ENCODE measurements at places on chromosomes 6 and 20.

GRCh38 chr20:64030371-64031134 is 5.4 kb upstream of the C20orf204 start:
- no peak for DNase-seq

GRCh38 chr6:129598244-129599187 is 111.5 kb downstream of the ARHGAP18 start:
- no peak for DNase-seq

GRCh38 chr6:126040394-126040793 is 54.1 kb downstream of the TRMT11 start:
- no peak for DNase-seq

GRCh38 chr6:20687494-20687893 is 153.2 kb downstream of the CDKAL1 start:
- DNase-seq, result no peak

DNA sequence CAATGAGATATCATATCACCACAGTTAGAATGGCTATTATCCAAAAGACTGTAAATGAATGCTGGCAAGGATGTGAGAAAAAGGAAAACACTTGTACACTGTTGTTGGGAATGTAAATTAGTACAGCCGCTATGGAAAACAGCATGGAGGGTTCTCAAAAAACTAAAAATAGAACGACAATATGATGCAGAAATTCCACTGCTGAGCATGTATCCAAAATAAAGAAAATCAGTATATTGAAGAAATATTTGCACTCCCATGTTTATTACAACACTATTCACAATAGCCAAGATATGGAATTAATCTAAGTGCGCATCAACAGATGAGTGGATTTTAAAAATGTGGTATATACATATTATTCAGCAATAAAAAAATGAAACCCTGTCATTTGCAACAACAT is 898.9 kb upstream of the MAN1A1 start:
- DNase-seq, result no peak

GRCh38 chr20:36791862-36792261 is 18.3 kb upstream of the DSN1 start:
- no peak for DNase-seq

GRCh38 chr20:24118034-24118433 is 129.5 kb upstream of the GGTLC1 start:
- DNase-seq, result no peak

- no peak for DNase-seq
These were observed 2.6 kb downstream of the CTSZ start for GRCh38 chr20:59004493-59004762.

DNA sequence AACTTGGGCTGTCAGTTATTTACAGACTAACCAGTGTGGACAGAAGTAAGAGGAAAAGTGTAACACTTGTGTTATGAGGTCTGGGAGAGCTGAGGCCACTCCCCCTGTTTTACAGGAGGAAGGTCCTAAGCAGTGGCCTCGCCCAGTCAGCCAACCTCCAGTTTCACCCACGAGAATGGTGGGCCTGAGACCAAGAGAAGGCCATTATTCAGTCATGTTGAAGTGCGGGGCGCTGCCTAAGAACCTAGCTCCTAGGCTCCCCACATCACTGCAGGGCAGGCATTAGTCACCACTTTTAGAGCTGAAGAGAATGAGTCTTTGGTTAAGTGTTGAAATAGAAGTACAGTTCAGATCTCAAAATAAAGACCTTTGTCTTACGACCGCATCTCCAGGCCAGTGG is 27.9 kb downstream of the CDYL start:
- DNase-seq, result no peak

DNA sequence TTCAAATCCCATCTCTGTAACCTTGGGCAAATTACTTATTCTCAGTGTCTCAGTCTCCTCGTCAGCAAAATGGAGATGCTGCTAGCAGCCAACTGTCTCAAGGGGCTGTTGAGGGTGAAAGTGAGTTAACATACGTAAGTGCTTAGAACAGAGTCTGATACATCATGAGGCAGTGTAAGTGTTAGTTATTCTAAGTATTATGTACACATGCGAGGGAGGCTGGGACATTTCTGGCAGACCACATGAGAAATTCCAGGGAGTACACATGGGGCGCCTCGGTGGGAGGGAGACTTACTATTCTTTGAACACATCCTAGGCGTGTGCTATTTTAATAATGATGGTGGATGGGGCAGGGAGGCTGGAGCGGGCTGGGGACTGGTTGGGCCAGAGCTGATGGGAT is 99.1 kb downstream of the DLGAP4 start:
- DNase-seq, result no peak

DNA sequence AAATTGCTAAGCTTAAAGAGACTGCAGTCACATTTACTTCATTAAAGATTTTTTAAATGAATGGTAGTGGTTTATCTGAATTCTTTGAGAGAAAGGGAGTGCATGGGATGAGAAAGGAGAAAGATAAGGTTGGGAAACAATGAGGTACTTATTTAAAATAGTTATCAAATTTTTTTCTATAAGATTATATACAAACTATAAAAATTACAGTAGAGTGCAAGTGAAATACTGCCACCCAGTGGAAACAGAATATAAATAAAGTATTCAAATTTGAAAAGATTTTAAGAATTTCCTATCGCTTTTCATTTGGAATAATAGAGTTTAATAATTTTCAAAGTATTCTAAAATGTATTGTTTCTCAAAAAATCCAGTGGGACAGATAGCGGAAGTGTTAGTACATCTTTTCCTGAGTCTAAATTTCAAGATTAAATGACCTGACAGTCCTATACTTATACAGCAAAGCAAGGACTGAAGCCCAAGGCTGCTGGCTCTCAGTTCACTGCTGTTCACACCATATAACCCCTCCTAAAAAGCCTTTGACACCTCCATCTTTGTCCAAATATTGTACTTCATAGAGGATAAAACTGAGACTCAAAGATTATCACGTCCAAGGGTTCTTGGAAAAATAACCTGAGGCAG is 31.1 kb downstream of the EPM2A start:
- no peak for DNase-seq

- no peak for DNase-seq
These were observed 35.5 kb upstream of the FOXC1 start for GRCh38 chr6:1574083-1574761.

GRCh38 chr6:117548797-117549301 is 53.5 kb downstream of the GOPC start:
- no peak for DNase-seq

GRCh38 chr20:60013296-60014139 is 55.3 kb downstream of the CDH26 start:
- no peak for DNase-seq

DNA sequence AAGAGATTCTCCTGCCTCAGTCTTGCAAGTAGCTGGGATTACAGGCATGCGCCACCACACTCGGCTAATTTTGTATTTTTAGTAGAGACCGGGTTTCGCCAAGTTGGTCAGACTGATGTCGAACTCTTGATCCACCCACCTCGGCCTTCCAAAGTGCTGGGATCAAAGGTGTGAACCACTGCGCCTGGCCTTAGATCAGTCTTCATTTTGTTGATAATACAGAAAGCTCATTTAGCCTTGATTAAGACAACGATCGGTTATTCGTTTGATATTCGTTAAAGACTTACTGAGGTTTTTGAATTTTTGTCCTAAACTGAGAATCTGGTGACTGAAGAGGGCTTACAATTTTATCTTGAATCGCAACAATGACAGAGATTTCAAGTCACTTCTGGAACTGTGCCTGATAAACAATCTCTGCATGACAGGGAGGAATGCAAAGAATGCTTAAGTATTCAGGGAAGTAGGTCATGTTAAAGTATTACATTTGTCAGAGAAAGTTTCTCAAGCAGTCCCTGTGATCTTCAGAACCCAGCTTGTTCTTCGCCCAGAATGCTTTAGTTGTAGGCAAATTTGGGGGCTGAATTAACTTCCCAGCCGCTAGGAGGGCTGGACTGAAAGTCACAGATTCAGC is 14.8 kb downstream of the AKAP12 start:
- no peak for DNase-seq

- no peak for DNase-seq
These were observed 705.7 kb upstream of the SLC35B3 start for GRCh38 chr6:9140951-9141460.

DNA sequence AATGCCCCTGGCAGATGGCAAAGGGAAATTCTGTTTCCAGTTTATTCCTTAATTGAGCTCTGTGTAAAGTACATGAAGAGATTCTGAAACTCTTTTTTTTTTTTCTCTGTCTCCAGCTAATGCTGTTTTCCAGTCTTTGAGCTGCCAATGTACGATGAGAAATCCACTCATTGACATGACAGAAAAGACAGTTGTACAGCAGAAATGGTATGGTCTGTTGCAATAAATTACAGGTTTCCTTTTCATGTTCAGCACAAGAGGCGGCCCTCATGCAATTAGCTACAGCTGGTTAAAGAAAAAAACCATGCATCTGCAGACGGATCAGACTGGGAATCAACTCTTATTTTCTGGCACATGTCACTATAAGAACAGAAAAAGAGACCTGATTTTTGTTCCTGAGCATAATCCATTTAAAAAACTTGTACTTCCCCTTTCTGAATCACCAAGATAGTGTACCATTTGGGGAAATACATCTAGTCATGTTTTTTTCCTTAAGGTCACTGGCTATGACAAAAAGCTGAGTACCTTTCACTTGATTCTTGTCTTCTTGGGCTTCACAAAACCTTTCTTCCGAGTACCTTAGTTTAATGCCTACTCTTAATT is 289.8 kb upstream of the PREP start:
- DNase-seq, result no peak

DNA sequence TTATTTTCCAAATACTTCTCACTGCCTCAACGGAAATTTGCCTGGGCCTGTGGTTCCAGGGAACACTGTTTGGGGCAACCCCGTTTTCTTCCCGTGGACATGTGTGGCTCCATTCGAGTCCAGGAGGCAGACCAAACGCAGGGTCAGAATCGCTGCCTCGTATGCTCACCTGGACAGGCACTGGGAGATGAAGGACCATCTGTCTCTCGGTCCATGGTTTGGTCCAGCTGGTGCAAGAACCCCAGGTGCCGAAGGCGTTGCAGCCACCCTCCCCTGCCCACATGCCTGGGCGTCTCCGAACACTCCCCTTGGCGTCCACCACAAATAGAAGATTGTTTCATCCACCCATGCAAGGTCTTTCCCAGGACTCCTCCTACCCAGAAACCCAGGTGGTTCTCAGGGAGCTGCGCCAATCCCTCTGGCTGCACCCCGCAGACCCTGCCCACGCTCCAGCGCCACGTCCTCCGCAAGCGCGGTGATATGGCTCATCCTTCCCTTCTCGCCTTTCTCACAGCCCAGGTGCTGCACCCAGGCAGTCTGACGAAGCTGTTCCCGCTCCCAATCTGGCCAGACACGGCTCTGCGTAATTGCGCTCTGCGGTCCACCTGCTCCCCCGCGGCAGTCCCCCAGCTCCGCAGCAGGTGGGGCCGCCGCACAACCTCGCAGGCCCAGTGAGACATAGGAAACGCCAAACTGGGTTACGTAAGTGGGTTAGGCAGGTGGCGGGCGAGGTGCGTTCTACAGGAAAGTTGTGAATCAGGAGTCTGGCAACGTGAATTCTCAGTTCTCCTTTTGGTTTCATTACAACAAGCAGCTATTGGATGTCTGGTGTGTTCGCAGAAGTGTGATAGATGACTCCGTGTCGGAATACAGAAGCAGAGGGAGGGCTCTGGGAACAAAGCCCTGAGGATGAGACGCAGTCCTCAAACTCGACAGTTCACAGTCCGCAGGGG is 146.2 kb upstream of the ECI2 start:
- no peak for DNase-seq

DNA sequence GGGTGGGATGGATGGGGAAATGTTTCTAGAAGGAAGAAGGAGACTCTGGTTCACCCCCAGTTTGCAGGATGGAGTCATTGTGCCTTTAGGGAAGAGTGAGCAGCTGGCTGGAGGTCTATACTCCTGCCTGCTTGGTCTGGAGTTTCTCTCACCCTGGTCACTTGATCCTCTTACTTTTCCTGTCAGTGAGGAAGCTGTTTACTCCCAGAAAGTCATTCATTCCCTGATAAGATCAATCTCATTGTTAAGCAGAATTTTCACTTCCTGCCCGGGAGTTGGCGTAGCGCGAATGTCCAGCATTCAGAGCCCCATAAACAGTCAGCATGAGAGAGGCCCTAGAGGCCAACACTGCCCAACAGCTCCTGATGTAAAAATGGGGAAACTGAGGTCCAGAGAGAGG is 70.4 kb upstream of the SIRPA start:
- no peak for DNase-seq

DNA sequence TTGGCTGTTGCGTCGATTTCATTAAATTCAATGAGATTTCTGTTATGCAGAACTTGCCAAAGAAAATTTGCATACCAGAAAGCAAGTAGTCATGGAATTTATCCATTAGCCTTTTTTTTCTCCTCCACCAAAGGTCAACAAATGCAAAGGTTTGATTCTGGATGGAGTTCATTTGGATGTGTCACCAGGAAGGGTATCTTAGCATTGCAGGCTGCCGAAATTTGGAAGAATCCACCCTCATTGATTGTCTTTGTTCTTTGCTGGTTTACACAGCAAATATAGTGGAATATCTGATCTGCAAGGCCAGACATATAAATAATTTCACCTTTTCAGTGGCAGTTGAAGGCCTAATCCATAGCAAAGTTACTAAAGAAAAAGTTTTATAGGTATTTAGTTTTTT is 229.4 kb upstream of the SLC35B3 start:
- no peak for DNase-seq

- DNase-seq, result no peak
These were observed 107.3 kb downstream of the IRF4 start for GRCh38 chr6:498795-499231.

GRCh38 chr20:33995053-33995831 is 1.5 kb downstream of the RALY start:
- DNase-seq, result no peak

DNA sequence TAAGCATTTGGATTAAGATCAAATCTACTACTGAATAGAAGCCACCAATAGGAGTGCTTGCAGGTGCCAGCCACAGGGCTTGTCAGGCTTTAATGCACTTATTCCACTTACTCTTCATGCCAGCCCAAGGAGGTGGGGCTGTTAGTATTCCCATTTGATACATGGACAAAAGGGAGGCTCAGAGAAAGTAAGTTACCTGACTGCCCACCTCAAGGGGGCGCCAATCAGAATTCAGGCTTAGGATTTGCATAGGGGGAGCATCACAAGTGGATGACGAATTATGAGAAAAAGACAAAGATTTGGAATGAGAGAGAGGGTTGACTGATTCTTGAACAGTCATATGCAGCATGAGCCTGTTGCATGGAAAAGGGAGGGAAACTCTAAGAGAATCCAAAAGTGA is 188.4 kb upstream of the TSHZ2 start:
- DNase-seq, result no peak

- no peak for DNase-seq
These were observed 995.8 kb upstream of the FLRT3 start for GRCh38 chr20:15333170-15333569.

GRCh38 chr6:108735310-108736001 is 112.8 kb upstream of the ARMC2 start:
- DNase-seq, result no peak

GRCh38 chr6:34475238-34475682 is 9.4 kb downstream of the PACSIN1 start:
- DNase-seq, result no peak

Data from activated gamma-delta T cell treated with anti-CD3 and anti-CD28 coated beads, Interleukin-2, amount 50 U/mL, for 16 hours (primary cell).